C1 segment of cervical spinal cord (tissue), 14 donors: ENCODE measurements at places on chromosomes 7 and 10.

- no peak for DNase-seq
Measured at GRCh38 chr10:29980084-29980483, 79.3 kb downstream of the JCAD start.

- no peak for DNase-seq
Measured at GRCh38 chr7:35035511-35035961, 1.7 kb downstream of the DPY19L1 start.

GRCh38 chr10:22429146-22429545 is 83.8 kb downstream of the SPAG6 start:
- DNase-seq: no peak

DNA sequence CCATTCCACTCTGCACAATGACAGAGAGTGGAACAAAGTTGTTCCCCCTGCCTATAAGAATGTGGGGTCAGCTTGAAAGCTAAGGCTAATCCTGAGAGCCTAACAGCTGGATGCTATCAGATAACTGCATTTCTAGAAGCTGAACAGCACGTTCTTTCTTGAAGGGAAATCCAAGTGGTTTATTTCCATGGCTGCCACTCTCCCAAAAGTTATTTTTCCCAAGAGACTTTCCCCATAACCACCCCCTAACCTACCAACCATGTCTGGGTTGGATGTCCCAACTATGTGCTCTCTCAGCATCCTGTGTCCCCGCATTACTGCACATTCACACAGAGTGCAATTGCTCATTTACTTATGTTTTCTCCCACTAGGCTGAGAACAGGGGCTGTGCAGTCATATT is 140.7 kb upstream of the ANKRD1 start:
- no peak for DNase-seq

GRCh38 chr7:140923358-140924006 is 1.2 kb downstream of the BRAF start:
- DNase-seq: no peak
